ENCODE measurements at places on chromosomes 3 and 15. TPM values are rescaled to one million over a fixed set of nuclear protein-coding genes. Genes with fewer than 3 reads are reported as not detected.
A peak's percentile ranks its signal among the peaks of the same experiment; 100 is the strongest.

- H3K27ac ChIP-seq = no peak overlapping the region
- DNase-seq = no peak
- no peaks in the 10 kb centered on the region for H3K4me1 ChIP-seq
- H3K36me3 ChIP-seq = no peaks in the 10 kb centered on the region
- no peak overlapping the region for H3K4me3 ChIP-seq
Observed at GRCh38 chr3:146972726-146973125, 367.6 kb upstream of the PLSCR5 start.

GRCh38 chr3:75242012-75242735 is 422.0 kb upstream of the FRG2C start:
- H3K4me3 ChIP-seq = no peak overlapping the region
- no peak overlapping the region for H3K27ac ChIP-seq
- no peaks in the 10 kb centered on the region for H3K36me3 ChIP-seq
- H3K27me3 ChIP-seq = no peaks in the 10 kb centered on the region
- no peaks in the 10 kb centered on the region for H3K4me1 ChIP-seq
- no peak for DNase-seq

DNA sequence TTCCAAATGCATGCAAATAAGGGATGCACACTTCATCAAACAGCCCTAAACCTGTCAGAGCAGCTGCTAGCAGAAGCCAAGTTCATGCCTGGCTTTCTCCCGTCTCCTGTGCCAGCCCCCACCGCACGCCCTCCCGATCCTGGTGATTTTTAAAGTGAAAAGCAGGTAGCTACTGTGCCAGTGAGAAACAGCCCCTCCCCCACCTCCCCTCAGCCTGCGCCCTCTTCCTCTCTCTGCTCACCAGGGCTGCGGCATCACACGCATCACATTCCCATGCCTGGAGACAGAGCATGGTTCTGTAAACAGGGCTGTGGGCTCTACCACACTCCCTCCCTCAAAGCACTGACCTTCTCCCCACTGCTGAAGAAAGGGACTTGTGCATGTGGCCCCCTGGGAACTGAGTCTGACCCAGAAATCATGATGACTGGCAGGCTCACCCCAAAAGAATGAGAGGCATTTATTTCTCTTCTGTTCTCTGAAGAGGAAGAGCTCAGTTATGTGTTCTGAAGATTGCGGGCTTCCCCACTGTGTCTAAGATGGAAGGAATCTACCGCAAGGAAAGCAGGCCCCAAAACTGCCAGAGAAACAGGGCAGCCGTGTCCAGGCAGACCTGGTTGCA is 14.5 kb upstream of the SLC6A1 start:
- no peak overlapping the region for H3K4me3 ChIP-seq
- H3K27ac ChIP-seq = no peak overlapping the region
- peaks cover 5% of the 10 kb centered on the region for H3K4me1 ChIP-seq
- H3K27me3 ChIP-seq = no peaks in the 10 kb centered on the region
- no peak for DNase-seq
- no peaks in the 10 kb centered on the region for H3K36me3 ChIP-seq

LSG1 gene
- total RNA-seq = 19.4 TPM

DNA sequence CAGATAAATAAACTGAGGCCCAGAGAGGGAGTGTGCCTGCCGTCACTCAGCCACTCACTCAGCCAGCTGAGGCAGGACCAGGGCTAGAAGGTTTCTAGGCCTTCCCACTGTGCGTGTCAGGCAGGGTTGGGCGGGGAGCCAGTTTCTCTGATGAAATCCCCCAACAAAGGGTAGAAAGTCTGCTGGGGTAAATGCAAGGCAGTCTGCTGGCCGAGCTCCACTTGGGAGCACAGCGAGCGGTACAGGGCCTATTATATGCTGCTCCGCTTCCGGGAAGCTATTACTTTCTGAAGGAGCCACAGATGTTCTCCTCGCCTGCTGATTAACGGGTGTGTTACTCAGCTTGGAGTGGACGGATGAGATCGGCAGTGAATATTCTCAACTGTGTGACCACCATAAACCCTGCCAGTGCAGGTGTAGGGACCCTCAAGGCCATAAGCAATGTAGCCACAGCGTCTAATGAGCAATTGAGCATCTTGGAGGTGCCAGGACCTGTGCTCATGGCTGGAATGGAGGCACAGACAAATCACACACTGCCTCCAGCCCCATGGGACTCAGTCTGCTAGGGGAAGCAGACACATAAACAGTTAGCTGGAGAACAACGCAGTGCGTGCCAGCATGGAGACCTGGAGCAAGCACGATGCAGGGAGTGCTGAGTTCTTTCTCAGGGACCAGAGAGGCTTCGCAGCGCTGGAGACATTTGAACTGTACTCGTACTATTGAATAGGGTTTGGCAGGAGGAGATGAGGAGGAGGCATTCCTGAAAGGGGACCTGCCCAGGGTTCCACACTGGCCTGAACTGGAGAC is 42.1 kb downstream of the CORO2B start:
- peaks cover 3% of the 10 kb centered on the region for H3K4me1 ChIP-seq
- peak overlapping the region; percentile 29 for H3K4me3 ChIP-seq
- no peaks in the 10 kb centered on the region for H3K27me3 ChIP-seq
- H3K27ac ChIP-seq = peak overlapping the region; percentile 75
- peak; percentile 73 for DNase-seq

GRCh38 chr3:71070497-71071463 is 512.7 kb downstream of the FOXP1 start:
- no peaks in the 10 kb centered on the region for H3K27me3 ChIP-seq
- H3K27ac ChIP-seq = peak overlapping the region; percentile 71
- DNase-seq = no peak
- no peaks in the 10 kb centered on the region for H3K36me3 ChIP-seq
- peak overlapping the region; percentile 40 for H3K4me3 ChIP-seq

All from thoracic aorta (tissue), 2 donors.